ENCODE measurements at places on chromosomes 2 and 18.

- peak; percentile 73 for DNase-seq
Measured at GRCh38 chr2:191376981-191377629, 131.9 kb downstream of the MYO1B start.

DNA sequence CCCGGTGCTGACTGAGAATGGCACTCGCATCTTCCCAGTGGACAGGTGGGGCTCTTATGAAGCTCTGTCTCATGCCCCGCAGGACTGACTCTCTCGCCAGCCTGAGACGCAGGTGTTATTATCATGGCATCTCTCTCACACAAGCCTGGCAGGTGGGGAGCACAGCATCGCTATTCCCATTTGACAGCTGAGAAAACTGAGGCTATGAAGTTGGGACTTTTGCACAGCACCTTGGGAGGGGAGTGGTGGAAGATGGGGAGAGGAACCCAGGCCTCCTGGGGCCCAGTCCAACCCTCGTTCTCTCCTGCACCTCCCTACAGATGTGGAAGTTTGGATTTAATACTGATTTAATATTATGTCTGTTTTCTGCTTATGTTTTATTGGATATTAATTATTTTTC is 9.0 kb upstream of the NTSR2 start:
- DNase-seq = no peak

DNA sequence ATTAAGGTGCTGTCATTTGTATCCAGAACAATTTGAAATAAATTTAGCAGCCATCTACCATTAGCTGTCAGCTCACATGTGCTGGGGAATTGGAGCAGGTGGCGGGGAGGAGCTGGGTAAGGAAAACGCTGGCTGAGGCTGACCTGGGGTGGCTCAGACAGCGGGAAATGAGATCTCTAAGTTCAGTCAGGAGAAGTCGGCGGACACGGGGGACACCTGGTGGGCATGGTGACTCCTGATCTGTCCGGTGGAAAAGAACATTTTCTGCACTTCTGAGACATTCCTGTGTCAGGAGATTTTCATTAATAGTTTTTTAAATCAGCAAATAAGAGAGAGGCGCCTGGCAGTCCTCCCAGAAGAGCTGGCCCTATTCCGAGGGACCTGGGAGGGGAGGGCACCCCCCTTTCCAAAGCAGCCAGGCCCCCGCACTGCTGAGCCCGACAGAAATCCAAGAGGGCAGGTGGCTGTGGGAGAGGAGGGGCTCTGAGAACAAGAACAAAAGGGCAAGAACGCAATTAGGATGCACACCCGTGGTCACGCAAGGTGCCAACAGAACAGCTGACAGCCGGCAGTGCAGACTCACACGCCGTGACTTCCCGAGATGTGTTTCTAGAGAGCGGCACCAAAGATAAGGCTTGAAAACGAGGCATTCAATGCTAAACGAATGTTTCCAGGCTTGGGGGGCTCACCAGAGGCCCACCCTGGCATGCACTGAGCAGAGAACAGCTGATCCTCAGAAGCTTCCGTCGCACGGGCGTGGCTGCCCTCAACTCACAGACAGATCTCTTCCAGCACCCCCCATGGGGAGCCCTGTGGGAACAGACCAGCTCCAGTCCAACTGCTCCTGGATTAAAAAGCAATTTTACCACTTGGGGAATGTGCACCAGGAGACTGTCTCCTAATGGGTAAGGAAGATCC is 26.4 kb downstream of the SLC66A2 start:
- DNase-seq = peak; percentile 63

DNA sequence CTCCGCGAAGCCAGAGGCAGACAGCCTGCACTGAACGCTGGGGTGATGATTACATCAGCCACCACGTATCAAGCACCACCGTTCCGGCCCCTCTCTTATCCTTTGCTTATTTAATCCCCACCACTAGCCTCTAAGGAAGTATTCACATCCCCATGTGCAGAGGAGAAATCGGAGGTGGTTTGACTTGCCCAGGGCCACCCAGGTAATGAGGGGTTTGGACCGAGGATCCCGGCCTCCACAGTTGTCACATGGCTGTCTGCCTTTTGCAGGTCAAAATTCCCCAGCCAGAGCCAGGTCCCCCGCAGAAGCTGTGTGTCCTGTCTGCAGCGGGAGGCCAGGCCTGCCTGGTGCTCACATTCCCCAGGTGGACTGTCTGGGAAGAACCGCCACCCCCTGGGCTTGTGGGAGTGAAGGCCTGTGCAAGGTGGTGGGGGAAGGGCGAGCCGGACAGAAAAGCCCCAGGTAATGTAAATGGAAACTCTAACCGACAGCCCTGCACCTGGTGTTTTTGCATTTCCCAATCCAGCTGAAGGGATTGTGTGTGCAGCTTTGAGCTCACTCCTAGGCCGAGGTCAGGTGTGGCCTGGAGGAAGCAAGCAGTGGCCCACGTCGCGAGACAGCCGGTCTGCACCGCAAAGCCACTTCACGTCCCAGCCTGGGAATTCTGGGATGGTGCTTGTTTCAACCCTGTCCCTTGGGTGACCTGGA is 108.5 kb upstream of the ID2 start:
- no peak for DNase-seq

DNA sequence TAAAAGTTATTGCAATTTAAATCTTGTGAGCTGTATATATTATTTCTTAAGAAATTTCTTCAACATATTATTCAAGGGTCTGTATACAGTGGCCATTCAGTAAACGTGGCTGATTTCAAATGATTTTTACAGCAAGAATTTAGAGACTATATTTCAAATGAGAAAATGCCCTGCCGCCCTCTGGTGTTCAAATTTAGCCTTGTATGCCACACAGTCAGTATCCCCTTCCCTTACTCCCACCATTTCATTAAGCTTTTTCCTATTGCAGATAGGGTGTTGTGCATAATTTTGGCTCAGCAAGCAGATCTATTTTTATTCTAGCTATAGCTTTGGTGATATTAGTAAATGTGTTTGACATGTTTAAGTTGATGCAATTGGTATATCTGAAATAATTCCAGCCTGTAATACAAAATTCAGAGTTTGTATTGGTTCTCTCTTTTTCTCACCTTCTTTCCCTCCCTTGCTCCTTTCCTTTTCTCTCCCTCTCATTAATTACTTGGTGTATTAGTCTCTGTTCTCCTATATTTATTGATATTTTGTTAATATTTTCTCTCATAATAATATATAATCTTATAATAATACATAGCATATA is 22.8 kb upstream of the SCN7A start:
- peak; percentile 33 for DNase-seq

- DNase-seq = no peak
Measured at GRCh38 chr2:9695941-9696340, 65.1 kb upstream of the YWHAQ start.

DNA sequence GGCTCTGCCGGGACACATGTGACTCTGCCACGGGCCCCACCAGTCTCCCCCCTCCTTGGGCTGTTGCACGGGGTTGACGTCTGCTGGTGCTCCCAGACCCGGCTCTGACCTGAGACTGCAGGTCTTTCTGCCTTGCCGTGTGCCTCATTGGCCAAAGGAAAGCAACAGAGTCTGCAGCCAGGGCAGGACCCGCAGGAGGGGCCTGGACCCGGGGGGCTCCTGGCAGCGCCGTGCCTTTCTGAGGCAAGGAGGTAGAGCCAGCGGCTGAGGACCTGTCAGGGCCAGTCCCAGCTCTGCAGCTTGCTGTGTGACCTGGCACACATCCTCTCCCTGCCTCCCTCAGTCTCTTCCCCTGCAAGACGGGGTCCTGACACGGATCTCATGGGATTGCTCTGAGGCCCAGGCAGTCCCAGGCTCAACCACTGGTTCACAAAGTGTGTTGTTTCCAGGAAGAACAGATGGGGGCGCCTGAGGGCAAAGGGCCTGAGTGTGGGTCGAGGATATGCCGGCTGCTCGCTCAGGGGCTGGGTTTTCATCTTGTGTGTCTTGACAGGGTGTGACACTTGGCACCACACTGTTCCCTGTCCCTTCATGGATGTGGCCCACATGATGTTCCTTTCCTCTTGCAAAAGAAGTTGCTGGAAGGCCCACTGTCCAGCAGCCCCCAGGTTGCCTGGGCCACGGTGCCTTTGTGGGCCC is 9.0 kb downstream of the CAPN10 start:
- DNase-seq = peak; percentile 11

DNA sequence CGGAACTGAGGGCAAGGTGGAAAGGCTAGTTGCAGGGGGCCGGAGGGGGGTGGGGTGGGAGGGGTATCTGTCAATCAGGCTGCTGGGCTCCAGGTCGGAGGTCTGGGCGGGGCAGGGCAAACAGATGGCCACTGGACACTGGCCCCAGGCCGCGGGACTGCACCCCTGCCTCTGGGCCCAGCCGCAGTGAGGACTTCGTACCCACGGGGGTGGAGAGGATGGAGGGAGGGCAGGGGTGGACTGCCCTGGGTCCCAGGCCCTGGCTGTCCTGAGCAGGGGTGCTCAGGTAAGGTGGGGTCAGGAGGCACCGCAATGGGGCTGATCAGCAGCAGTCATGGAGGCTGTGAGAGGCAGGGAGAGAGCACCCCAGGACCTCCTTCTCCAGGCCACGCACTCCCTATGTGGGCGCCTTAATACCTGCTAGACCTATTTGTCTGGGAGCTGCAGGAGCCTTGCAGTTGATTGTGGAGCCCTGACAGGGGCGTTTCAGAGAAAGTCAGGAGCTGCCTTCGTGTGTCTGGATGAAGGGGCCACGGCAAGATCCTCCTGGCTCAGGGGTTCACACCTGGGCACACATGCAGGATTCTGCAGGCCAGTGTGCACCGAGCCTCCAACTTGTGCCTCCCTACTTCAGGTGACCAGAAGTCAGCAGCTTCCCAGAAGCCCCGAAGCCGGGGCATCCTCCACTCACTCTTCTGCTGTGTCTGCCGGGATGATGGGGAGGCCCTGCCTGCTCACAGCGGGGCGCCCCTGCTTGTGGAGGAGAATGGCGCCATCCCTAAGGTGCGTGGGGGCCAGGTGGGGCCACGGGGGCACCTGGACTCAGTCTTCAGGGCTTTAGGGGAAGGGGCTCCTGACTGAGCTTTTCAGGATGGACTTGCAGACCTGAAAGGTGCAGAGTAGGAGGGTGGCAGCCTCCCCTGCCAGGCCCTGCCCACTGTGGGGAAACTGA is 1.5 kb downstream of the CTDSP1 start:
- peak; percentile 30 for DNase-seq

- DNase-seq = no peak
Measured at GRCh38 chr2:30768708-30769480, 38.4 kb downstream of the CAPN13 start.

DNA sequence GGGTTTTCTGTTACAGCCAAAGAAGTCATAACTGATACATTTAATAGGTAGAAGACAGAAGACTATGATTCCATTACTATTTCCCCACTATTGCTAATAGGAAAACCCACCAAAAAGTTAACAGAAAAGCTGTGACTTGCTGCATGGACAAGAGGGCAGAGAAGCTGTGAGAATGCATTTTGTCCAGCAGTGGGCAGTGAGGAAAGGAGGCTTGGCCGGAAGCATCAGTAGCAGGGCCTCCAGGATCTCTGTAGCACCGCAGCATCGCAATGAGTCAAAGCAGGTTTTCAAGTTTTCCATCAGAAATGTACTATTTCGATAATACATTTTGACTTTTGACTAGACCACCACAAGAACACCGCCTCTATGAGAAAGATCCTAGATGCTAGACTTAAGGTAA is 24.9 kb downstream of the MYO5B start:
- no peak for DNase-seq

DNA sequence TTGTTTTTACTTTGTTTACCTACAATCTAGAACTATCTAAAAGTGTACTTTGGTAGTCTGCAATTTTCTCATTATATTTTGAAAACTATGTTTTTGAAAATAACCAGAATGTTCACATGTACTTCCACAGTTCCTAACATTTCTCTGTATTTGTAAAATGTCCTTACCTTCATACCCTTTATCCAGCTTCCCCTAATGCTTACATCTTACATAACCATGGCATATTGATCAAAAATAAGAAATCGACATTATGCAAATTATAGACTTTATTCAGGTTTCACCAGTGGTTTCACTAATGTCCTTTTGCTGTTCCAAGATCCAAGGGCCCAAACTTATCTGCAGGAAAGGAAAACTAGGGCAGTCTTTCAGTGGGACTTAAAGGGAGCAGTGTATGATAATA is 114.1 kb downstream of the PLEKHM3 start:
- DNase-seq = no peak

DNA sequence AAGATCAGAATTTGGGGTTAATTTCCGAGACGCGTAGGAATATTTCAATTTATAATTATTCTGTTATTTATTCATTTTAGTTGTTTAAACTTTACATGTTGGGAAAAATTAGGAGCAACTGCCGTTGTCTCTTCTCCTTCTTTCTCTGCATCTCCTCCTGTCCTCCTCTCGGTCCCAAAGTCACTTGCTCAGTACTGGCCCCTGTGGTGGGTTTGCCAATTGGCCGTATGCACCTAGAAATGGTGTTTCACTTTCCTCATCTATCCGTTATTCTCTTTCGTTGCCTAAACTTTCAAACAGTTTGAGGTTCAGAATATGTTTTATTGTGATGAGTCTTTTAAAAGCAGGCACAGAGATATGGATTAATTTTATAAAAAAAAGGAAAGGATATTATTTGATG is 517.9 kb downstream of the PLCL1 start:
- no peak for DNase-seq

GRCh38 chr2:235756491-235756890 is 262.6 kb downstream of the AGAP1 start:
- no peak for DNase-seq

DNA sequence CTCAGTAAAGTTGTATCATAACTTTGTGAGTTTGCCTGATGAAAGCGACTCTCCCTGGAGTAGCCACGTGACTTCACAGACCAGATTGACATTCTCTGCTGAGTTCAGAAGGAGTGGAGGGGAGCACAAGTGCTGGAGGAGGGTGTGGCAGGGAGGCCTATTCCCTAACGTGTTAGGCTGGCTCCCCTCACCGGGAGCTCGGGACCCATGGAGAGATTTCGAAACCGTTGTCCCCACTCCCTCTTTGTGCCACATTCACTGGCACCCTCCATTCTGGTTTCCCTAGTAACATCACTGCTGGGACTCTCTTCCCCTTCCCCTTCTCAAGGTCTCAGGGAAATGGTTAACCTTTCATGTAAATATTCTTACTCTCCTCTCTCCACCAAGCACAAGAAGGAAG is 279.9 kb downstream of the ALPK2 start:
- no peak for DNase-seq

- DNase-seq = no peak
Measured at GRCh38 chr2:168529054-168529833, 73.2 kb downstream of the CERS6 start.

Measured in uterus (tissue), 4 donors.